Stimulated activated CD4-positive, alpha-beta T cell treated with anti-CD3 and anti-CD28 coated beads, Interleukin-4, amount 100 ng/mL, for 1 hour (primary cell): ENCODE measurements at places on chromosomes 1 and 21.

DNA sequence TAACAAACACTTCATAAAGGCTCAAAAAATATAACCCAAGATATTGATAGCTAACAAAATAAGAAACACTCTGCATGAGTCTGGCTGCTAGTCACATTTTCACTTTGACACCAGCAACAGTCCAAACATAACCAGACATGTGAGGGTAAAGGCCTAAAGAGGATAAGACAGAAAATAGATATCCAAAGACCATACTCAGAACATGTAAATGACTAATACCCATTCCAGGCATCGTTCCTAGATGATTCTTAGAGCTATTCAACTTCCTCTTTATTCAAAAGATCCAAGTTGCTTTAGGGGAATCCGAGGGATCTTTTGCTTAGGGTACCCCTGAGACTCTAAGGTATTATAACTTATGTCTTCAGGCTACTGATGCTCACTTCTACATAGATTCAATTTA, 5.1 kb downstream of the COL24A1 start:
- no peak for DNase-seq

DNA sequence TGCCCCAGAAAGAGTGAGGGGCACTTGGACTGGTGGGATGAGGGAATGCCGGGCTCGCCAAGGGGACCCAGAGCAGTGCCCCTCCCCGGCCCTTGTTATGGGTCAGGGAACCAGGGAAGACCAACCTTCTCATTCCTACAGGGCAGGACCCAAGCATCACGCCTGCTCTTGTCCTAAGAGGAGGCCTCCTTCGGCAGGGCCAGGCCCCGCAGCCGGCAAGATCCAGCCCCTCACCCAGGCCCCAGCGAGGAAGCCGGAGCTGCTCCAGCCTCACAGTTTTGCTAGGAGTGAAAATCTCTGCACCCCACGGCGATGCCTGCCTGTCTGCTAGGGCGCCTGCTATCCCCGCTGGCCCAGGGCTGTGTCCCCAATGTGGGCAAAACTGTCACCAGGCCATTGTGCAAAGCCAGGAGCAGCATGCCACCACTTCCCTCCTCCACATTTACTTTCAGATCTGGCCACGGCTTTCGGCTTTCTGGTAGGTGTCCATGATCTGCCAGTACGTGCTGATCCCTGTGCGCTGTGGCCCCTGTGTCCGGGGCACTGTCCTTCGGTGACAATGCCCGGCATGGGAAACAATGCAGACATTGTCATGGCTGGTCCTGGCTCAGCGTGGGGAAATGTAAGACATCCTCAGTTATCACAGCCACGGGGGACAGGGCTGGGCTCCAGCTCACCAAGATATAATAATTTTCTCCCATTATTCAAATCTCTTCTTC, 9.6 kb downstream of the ACTRT2 start:
- no peak for DNase-seq

DNA sequence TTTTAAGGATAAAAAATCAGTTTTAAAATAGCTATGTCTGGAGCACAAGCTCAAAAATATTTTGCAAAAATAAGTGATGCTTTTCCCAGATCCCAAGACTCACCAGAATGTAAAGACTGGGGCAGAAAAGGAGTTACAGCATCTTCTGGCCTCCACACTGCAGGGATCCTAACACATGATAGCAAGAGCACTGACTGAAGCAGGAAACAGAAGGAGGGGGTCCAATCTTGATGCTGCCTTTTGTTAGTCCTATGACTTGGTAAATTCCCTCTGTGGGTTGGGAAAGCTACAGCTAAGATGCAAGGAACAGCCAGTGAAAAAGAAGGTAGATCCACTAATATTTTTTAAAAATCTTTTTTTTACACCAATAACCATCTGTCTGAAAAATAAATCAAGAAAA, 54.2 kb upstream of the TNR start:
- no peak for DNase-seq

DNA sequence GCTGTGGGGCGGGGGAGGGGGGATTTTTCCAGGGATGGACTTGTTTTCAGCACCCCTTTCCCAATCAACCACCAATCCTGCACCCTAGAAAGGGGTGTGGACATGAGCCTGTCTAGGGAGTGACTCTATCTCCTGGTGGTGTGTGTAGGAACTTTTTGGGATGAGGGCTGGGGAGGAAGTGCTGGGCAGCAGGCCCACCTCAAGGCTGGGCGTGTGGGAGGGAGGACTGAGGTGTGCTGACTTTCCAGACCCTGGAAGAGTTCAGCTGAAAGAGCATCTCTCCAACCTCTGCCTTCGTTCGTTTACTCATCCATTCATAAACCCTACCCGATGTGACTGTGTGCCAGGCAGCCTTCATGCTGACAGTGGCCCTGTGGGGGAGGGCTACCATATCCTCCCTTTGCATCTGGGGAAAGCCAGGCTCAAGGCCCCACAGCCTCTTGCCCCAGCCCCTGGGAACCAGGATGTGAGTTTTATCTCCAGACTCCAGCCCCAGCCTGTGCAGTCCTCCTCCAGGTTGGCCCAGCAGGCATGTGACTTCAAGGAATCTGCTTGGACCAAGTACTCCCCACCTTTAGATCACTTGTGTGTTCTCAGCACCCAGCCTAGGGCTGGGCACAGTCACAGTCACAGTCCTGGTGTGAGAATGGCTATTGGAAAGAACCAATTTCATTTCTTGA, 6.7 kb downstream of the KNCN start:
- DNase-seq = no peak

GRCh38 chr1:65068202-65069010, 79.6 kb upstream of the AK4 start:
- DNase-seq = peak; percentile 10

DNA sequence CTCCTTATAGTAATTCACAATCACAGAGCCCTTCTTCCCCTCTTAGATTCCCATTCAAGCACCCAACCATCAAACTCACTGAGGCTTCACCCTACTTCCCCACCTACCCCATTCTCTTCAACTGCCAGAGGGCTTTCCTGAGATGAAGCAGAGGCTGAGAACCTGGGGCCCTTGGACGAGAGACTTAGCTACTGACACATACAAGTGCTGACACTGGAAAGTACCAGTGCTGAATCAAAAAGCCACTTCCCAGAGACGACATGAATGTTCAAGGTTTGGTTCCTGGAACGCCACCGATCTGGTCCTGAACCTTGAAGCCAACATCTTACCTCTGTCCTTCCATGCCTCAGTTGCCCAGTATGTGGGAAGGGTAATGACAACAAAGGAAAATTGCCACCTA, 16.6 kb upstream of the RAP1A start:
- peak; percentile 38 for DNase-seq

DNA sequence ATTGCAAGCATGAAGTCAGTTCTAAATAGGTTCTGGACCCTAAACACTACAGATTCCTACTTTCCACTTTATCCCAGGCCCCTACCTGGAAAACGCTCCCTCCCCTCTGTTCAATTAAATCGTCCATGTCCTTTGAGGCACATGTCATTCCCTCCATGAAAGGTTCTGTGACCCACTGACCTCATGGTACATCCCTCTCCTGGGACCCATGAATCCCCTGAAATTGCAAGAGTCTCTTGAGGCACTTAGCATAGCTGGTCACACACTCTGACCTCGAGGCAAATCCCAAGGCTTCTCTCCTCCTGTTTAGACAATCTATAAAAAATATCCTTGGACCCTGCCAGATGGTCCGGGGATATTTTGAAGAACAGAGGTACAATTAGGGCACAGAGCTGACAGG, 34.3 kb upstream of the KRTAP19-8 start:
- no peak for DNase-seq
